Esophagus squamous epithelium (tissue), 5 donors: ENCODE measurements at places on chromosomes 1 and 21.

DNA sequence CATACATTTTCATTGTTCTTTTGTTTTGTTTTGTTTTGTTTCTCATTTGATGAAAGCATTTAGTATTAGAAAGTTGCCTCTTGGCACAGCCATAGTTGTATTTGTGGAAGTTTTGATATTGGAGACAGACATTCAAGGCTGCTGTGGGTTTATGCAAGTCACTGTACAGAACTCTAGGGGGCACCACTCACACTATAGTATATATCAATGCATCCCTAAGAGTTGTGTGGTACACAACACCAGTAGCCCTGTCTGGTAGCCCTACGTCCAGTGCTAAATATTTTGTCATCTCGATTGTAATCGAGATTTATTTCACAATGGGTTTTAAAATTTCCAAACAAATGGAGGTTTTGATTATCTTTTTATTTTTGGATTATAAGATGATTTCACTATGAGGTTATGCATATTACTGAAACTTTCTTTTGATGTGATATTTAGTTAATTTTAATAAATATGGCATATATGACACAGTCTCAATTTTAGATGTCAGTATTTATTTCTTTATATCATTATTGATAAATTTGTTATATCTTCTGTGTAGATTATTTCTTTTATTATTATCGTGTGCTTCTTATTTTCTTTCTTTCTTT lies 112.2 kb downstream of the NR5A2 start:
- no peak for DNase-seq

- DNase-seq: no peak
Observed at GRCh38 chr1:117142200-117142599, 20.7 kb upstream of the TRIM45 start.

DNA sequence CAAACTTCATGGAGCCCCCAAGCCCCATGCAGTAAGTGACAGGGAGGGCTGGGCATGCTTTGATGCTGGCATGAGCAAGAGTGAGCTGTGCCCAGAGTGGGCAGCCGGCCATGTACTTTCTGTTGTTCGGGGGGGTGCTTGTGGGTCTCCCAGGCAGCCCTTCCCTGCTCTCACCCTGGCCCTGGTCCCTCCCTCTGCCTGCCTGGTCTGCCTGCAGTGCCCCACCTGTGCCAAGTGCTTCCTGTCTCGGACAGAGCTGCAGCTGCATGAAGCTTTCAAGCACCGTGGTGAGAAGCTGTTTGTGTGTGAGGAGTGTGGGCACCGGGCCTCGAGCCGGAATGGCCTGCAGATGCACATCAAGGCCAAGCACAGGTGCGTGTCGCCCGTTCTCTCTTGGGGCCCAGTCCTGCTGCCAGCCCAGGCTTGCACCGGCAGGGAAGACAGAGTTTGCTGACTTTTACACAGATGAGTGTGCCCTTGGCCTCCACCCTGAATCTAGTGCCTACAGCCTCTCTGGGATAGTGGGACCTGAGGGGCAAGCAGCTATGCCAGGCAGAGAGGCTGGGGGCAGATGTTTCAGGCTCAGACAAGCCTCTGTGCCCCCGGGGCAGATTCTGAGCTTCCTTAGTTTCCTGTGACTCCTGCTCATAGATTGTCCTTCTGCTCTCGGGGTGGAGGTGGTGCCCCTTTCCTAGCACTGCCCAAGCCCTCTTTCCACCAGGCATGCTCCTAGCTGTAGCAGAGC lies 7.6 kb downstream of the ZBTB48 start:
- no peak for DNase-seq

DNA sequence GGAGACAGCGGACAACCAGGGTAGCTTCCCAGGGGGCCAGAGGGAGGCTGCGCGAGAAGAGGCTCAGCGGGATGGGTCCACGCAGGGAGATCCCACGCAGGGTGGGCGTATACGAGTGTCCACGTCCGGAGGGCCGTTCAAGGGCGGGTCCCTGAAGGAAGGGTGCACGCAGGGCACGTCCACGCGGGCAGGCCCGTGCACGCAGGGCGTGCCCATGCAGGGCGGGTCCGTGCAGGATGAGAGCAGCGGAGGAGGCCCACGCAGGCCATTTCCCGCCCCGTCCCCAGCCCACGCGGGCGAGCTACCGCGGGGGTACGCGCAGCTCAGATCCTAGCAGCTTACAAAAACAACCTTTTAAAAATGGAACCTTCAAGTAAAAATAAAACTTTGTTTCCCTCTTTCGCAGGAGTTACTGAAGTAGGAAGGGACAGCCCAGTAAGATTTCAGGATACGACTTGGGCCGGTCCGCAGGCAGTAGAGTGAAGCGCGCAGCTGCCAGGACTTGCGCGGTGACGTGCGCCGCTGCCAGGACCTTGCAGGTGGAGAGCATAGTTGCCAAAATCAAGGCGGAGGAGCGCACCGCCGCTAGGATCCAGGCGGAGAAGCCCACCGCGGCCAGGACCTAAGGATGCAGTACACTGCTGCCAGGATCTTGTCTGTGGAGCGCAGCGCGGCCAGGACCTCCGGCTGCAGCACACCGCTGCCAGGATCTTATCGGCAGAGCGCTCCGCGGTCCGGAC lies 416 bp upstream of the RNF187 start:
- DNase-seq: peak; percentile 46

GRCh38 chr1:45200906-45201500 lies 5.4 kb downstream of the ZSWIM5 start:
- DNase-seq: no peak

DNA sequence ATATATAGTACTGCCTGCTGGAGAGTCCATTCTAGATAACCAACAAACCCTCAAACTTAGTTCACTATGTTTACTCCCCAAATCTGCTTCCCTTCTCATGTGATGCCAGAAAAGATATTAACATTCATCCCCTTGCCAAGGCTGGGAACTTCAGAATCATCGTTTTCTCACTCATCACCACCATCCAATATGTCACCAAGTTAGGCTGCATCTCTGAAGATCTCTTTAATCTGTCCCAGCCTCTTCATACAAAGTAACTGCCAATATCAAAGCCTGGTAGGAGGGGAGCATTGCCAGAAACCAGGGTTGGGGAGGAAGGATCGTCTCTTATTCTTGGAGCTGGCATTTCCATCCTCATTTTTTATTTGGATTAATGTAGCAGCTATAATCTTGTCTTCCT lies 71.6 kb downstream of the XCL2 start:
- DNase-seq: no peak

DNA sequence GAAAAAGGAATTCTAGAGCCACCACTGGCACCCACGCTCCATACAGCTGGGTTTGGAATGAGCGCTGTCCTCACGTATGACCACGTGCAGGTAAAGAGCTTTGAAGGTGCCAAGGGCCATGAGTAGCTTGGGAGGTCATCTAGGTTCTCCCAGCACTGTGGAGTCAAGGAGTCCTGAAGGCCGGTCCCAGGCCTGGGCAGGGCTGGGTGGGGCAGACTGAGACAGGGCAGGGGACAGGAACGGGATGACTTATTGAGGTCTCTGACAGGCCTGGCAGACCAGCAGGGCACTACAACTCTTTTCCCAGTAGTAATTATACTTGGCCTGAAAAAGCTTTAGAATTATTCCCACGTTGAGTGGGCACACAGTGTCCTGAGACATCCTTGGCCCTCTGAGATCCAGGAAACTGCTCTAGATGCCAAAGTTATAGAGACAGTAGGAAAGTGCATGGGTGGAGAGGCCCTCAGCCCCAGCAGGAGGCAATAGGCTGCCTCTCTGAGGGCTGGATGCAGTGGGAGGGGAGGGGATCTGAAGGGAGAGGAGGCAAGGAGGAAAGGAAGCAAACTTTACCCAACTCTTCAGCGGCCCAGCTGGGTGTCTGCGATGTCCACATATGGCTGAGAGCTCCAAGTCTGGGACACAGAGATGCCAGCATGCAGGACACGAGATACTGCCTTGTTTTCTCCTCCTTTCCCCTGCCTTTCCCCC lies 1.8 kb upstream of the CDA start:
- no peak for DNase-seq

DNA sequence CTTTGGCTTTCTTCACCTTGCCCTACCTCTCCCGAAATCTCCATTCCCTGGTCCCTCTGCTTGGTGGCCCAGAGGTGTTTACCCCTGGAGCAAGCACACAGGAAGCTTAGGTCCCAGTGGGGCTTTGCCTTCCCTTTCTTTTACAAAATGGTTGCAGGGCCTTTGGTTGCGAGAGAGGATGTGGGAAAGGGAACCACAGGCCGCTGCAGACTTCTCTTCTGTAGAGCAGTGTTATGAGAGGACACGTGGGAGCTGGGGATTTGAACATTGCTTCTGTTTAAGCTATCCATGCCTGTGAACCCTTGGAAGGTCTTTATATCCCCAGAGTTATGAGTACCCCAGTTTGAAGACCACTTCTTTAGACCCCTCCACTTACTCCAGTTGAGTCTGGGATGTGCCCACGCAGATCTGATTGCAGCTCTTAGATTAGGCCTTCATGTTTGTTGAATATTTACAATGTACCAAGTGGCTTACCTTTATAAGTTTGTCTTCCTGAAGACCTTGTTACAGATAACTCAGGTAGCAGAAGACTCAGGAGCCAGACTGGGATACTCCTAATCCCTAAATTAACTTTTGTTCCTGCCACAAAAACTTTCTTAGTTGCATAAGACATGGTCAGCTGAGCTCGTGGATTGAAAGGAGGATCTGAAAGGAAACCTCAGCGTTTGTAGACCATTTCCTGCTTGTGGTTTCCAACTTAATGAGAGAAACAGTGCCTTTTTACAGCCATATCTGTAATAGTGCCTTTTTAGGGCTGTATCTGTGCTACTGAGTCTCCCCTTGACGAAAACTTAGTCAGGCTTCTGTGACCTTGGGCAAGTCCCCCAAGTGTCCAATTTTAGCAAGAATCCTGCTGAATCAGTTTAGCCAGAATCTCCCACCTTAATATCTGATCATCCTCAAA lies 21.9 kb upstream of the IVNS1ABP start:
- no peak for DNase-seq

DNA sequence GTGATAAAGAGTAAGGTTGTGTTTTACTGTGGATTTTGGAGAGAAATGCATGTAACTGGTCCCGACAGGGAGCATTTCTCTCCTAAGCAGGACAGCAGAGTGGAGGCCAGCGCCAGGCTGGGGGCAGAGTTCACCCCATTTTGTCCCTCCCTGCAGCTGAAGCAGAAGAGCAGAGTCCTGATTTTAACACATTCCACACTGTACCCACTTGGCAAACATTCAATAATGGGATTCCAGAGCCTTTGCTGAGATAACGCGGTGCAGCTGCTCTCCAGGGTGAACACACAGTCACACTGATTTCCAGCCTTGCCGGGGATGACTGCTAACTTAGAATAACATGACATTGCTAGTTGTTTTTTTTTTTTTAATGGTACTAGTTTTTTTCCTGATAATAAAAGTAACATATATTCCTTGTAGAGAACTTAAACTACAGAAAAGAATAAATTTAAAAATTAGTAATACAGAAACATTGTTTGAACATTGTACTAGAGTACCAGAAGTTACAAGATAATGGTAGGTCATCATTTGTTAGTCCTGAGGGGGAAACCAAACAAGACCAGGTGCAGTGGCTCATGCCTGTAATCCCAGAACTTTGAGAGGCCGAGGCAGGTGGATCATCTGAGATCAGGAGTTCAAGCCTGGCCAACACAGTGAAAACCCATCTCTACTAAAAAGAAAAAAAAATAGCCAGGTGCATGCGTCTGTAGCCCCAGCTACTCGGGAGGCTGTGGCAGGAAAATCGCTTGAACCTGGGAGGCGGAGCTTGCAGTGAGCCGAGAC lies 77.2 kb downstream of the SCCPDH start:
- DNase-seq: no peak

DNA sequence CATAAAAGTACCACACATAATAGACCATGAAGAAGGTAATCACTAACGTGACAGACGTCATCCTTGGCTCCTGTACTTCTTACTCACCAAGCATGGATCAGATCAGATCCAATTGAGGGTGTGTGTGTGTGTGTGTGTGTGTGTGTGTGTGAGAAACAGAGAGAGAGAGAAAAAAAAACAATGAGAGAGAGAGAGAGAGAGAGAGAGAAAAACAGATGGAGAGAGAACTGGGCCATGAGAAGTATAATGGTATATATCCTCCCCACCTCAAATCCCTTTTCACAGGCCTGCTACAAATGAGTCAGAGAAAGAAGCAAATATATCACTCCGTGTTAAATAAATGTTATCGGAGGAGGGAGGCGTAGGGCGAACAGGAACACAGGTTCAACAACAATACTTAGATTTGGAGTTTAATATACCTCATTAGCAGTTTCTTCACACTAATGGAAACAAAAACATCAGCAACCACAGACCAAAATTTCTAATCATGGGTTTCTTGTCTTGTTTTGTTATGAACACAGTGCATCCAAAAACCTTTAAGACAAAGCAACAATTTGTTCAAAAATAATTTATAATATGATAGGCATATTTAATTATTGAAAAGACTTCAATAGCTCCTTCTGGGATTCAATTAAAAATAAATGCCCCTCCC lies 45.3 kb downstream of the TIAM1 start:
- DNase-seq: no peak

GRCh38 chr1:80158771-80159170 lies 1152.2 kb upstream of the ADGRL4 start:
- DNase-seq: no peak

DNA sequence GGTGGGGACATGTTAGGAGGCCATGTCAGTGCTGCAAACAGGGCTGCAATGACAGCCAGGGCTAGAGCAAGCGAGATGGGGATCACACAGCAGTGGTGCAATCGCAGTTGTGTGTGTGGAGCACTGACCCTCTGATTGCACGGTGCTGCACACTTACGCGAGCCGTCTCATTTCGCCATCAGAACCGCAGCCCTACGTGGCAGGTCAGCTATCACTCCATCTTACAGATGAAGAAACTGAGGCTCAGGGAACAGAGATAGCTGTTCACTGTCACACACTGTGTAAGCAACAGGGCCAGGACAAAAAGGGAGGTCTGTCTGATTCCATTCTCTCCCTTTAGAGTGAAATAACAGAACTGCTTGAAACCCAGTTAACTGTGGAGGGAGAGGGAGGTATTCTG lies 104.8 kb upstream of the SLC45A1 start:
- DNase-seq: no peak

DNA sequence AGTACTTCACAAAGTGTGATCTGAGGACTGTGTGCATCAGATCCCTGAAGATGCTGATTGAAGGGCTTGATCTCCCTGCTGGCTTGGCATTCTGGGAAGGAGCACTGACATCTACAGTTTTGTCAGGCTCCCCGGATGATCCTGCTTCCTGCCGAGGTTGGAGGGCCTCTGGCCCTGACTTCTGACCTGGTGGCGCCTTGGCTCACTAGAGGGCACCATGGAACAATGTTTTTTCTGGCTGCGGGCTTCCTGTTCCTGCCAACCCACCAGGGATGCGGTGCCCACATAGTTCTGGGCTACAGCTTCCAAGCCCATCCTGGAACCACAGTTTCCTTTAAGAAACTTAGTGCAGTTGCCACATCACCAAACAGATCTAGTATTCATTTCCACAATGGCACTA lies 38.8 kb upstream of the RASAL2 start:
- no peak for DNase-seq

GRCh38 chr1:158005224-158005623 lies 11.8 kb downstream of the KIRREL1 start:
- DNase-seq: no peak

- DNase-seq: no peak
Observed at GRCh38 chr1:71463144-71463543, 382.3 kb upstream of the ZRANB2 start.
